ENCODE measurements at places on chromosomes 3 and 15.

DNA sequence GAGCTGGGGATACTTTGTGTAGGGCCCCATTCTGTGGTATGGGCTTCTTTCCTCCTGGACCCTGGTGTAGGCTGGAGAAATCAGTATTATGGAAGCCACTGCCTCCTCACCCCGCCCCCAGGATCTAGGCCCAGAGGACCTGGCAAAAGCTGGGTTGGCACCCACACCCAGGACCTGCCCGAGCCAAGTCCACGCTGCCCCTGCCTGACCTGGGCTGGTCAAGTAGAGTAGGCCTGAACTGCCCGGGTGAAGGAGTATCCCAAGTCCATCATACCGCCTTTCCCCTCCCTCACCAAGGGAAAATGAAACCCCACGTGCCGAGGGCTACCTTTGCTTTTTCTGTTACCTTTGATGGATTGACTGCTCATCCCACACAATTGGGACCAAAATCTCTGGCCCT, 37.7 kb upstream of the TRAK1 start:
- 0 out of 2 replicates have a peak, but pooled peaks cover 5% of the 10 kb centered on the region for H3K4me1 ChIP-seq
- H3K36me3 ChIP-seq, result no peaks in the 10 kb centered on the region
- no peak for DNase-seq
- H3K27ac ChIP-seq, result no peak overlapping the region
- H3K27me3 ChIP-seq, result no peaks in the 10 kb centered on the region

DNA sequence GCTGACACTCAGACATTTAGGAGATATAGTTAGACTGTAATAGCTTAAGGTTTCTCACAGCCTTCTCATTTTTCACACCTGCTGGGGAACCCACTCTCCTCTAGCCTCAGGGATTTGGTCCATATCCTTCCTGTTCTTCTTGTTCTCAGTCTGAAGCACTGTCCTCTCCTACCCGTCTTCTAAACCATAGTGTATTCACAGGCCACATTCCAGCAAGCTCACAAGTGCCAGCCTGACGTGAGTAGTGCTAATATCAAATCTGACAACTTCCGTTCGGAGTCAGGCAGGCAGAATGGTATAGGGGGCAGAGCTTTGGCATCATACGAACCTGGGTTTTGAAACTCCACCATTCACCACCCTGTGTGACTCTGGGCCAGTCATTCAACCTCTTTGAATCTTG, 6.9 kb upstream of the CA12 start:
- no peak overlapping the region for H3K4me3 ChIP-seq
- no peaks in the 10 kb centered on the region for H3K4me1 ChIP-seq
- no peaks in the 10 kb centered on the region for H3K27me3 ChIP-seq
- DNase-seq, result no peak
- H3K27ac ChIP-seq, result no peak overlapping the region
- no peaks in the 10 kb centered on the region for H3K36me3 ChIP-seq

DNA sequence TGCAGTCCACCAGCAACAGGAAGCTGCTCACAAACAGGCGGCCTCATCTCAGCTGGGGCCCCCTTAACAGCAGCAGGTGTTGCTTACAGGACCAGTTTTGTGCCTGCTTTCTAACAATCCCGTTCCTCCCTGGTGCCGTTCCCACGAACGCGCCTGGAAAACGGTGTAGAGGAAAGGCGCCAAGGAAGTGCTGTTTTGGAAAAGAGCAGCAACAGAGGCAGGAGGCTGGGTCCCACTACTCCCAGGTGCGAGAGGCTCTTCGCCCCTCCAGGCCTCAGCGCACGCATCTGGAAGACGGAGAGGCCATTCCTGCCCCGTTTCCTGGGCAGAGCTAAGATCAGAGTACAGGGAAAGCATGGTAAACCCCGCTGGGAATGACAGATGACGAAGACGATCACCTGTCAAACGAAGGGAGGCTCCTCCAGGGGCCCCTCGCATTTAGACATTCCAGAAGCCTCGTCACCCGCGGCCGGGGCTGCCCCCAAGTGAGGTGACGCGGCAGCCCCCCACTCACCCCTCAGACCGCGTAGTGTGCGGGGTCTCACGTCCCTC, 603 bp downstream of the SCAPER start:
- no peaks in the 10 kb centered on the region for H3K27me3 ChIP-seq
- H3K27ac ChIP-seq, result peak overlapping the region; percentile 7
- no peaks in the 10 kb centered on the region for H3K36me3 ChIP-seq
- H3K4me1 ChIP-seq, result peaks cover 21% of the 10 kb centered on the region
- peak overlapping the region; percentile 96 for H3K4me3 ChIP-seq

DNA sequence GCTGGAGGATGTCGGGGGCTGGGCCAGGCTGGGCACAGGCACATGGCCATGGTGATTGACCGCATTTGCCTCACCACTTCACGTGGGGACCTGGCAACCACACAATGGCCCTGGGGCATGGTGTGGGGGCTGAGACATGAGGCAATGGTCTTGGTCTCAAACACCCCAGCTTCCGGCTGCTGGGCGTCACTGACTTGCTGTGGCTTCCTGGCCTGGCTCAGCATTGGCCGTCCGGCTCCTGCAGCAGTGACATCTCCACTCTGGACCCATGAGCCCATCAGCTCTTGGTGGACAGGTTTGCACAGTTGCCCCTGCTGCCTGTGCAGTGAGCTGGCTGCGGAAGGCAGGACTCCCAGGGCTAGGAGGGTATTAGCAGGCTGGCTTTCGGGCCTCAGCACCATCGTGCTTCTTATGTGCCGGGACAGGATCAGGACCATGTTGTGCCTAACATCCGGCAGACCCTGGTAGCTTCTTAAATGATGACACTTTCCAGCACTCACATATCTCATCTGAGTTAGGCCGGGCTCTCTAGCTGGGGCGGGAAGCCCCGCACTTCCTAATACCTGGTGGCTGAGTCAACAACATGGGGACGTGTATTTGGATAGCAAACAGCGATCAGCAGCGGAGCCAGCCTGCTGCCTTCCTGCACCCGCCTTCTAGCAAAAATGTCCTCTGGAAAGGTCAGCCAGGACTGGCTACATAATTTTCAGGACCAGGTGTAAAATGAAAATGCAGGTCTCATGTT, 34.1 kb downstream of the ZNF710 start:
- peaks cover 53% of the 10 kb centered on the region for H3K4me1 ChIP-seq
- no peak overlapping the region for H3K4me3 ChIP-seq
- peak overlapping the region; percentile 90 for H3K27ac ChIP-seq
- H3K36me3 ChIP-seq, result no peaks in the 10 kb centered on the region

GRCh38 chr3:134559591-134559990, 73.7 kb downstream of the CEP63 start:
- H3K27me3 ChIP-seq, result no peaks in the 10 kb centered on the region
- H3K4me3 ChIP-seq, result no peak overlapping the region
- no peaks in the 10 kb centered on the region for H3K4me1 ChIP-seq
- DNase-seq, result no peak
- no peak overlapping the region for H3K27ac ChIP-seq

- no peak for DNase-seq
- no peak overlapping the region for H3K27ac ChIP-seq
- no peaks in the 10 kb centered on the region for H3K36me3 ChIP-seq
Observed at GRCh38 chr3:5162102-5162501, 25.4 kb upstream of the EDEM1 start.

DNA sequence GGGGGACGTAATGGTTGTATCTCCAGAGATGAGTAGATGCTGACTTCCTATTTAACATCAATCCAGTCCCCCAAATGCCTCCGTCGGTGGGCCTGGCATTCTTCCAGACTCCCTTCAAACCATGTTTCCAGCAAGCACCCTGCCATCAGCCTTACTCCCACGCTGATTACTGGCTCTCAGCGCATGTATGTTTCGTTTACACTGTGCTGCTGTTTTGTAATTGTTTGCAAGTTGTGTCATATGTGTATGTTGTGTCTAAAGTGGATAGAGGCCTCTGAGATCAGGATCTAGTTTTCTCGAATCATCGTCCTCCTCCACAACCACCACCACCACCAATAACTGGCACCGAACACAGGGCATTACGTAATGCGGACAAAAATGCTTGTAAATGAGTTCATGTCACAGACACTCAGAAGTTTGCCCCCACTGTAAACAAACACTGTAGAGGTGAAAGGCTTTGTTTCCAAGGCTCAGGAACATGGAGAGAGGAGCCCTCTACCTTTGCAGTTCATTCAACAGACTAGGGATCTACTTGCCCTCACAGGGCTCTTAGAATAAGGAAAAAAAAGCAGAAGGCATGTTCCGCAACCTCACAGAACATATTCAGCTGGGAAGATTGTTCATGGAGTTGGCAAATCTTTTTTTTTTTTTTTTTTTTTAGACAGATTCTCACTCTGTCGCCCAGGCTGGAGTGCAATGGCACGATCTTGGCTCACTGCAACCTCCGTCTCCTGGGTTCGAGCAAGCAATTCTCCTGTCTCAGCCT, 46.1 kb upstream of the SEMA4B start:
- H3K4me1 ChIP-seq, result peaks cover 6% of the 10 kb centered on the region
- no peak overlapping the region for H3K4me3 ChIP-seq
- no peak overlapping the region for H3K27ac ChIP-seq
- no peaks in the 10 kb centered on the region for H3K36me3 ChIP-seq
- no peaks in the 10 kb centered on the region for H3K27me3 ChIP-seq
- DNase-seq, result no peak

- H3K27ac ChIP-seq, result no peak overlapping the region
- no peaks in the 10 kb centered on the region for H3K4me1 ChIP-seq
- no peak overlapping the region for H3K4me3 ChIP-seq
- H3K36me3 ChIP-seq, result no peaks in the 10 kb centered on the region
Observed at GRCh38 chr3:39158148-39158715, 4.8 kb upstream of the CSRNP1 start.

GRCh38 chr3:8574670-8575322, 69.8 kb downstream of the SSUH2 start:
- H3K36me3 ChIP-seq, result no peaks in the 10 kb centered on the region
- DNase-seq, result no peak
- H3K27ac ChIP-seq, result no peak overlapping the region
- H3K27me3 ChIP-seq, result no peaks in the 10 kb centered on the region
- no peak overlapping the region for H3K4me3 ChIP-seq

GRCh38 chr15:75801859-75802593, 41.2 kb upstream of the UBE2Q2 start:
- peaks cover 10% of the 10 kb centered on the region for H3K27me3 ChIP-seq
- DNase-seq, result peak; percentile 75
- peak overlapping the region; percentile 54 for H3K4me3 ChIP-seq

GRCh38 chr15:74960286-74960685, 3.7 kb upstream of the RPP25 start:
- no peak overlapping the region for H3K4me3 ChIP-seq
- H3K36me3 ChIP-seq, result no peaks in the 10 kb centered on the region
- DNase-seq, result no peak
- no peak overlapping the region for H3K27ac ChIP-seq

DNA sequence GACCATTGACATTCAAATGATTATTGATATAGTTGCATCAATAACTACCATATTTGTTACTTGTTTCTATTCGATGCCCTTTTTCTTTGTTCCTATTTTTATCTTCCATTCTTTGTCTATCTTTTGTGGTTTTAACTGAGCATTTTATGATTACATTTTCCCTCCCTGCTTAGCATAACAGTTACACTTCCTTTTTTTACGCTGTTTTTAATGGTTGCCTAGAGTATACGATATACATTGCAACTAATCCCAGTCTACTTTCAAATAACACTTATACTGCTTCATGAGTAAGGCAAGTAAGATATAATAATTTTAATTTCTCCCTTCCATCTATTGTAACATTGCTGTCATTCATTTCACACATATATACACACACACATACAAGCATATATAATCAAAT, 26.3 kb downstream of the COL6A6 start:
- H3K27ac ChIP-seq, result no peak overlapping the region
- no peaks in the 10 kb centered on the region for H3K27me3 ChIP-seq
- no peak for DNase-seq
- no peaks in the 10 kb centered on the region for H3K36me3 ChIP-seq
- no peaks in the 10 kb centered on the region for H3K4me1 ChIP-seq

DNA sequence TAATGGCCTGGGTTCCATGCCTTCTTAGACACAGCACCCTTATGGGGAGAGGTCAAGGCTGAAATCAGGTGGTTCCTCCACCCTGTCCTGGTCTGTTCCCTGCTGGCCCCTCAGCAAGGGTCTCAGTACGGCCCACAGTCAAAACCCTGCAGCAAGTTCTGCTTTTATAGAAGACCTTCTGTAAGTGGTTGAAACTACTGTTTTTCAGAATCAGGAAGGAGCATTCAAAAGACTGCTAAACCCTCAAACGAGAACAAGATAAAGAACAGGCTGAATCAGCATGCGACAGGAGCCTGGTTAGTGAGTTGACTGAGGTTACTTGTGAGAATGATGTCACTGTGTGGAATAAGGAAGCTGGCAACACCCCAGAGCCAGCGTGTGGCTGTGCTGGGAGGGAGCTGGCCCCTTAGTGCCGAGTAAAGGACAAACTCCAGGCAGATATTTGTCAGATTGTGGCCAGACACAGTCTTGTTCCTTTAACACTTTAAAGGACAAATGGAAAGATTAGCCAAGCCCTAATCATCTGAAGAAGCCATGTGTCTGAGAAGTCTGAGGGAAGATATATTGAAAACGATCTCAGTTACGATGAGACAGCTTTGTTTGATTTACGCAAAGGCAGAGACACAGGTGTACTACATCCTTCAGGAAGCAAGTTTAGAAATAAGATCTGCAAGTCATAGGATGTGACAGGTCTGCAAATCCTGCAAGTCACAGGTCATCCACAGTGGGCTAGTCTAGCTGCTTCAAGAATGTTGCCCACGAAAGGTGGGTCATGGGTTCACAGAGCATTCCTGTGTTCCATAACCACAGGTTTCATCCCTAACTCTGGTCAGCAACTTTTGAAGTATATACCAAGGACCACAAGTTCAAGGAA, 54.0 kb downstream of the B3GNT5 start:
- H3K36me3 ChIP-seq, result no peaks in the 10 kb centered on the region
- peak overlapping the region; percentile 73 for H3K27ac ChIP-seq

GRCh38 chr3:190644035-190644434, 130.2 kb downstream of the IL1RAP start:
- no peaks in the 10 kb centered on the region for H3K4me1 ChIP-seq
- no peaks in the 10 kb centered on the region for H3K27me3 ChIP-seq
- no peak overlapping the region for H3K4me3 ChIP-seq
- no peak for DNase-seq

- DNase-seq, result no peak
- H3K36me3 ChIP-seq, result no peaks in the 10 kb centered on the region
- H3K27me3 ChIP-seq, result no peaks in the 10 kb centered on the region
- no peaks in the 10 kb centered on the region for H3K4me1 ChIP-seq
- no peak overlapping the region for H3K27ac ChIP-seq
- H3K4me3 ChIP-seq, result no peak overlapping the region
Observed at GRCh38 chr3:75188962-75189361, 475.2 kb upstream of the FRG2C start.

- no peak overlapping the region for H3K4me3 ChIP-seq
- H3K27me3 ChIP-seq, result no peaks in the 10 kb centered on the region
- H3K36me3 ChIP-seq, result no peaks in the 10 kb centered on the region
Observed at GRCh38 chr3:67854663-67855062, 200.3 kb upstream of the SUCLG2 start.

- no peak for DNase-seq
- H3K4me1 ChIP-seq, result 0 out of 2 replicates have a peak, but pooled peaks cover 5% of the 10 kb centered on the region
- no peak overlapping the region for H3K4me3 ChIP-seq
Observed at GRCh38 chr3:134239538-134239937, 11.1 kb downstream of the RYK start.

- DNase-seq, result no peak
- no peaks in the 10 kb centered on the region for H3K36me3 ChIP-seq
- H3K4me1 ChIP-seq, result no peaks in the 10 kb centered on the region
- no peaks in the 10 kb centered on the region for H3K27me3 ChIP-seq
Observed at GRCh38 chr15:84970843-84971242, 10.8 kb upstream of the PDE8A start.

- no peaks in the 10 kb centered on the region for H3K36me3 ChIP-seq
- no peak overlapping the region for H3K4me3 ChIP-seq
- H3K27ac ChIP-seq, result no peak overlapping the region
- H3K4me1 ChIP-seq, result no peaks in the 10 kb centered on the region
- no peak for DNase-seq
Observed at GRCh38 chr3:119333773-119334509, 39.8 kb downstream of the ARHGAP31 start.

- no peaks in the 10 kb centered on the region for H3K36me3 ChIP-seq
- DNase-seq, result peak; percentile 47
- H3K4me1 ChIP-seq, result no peaks in the 10 kb centered on the region
- no peak overlapping the region for H3K4me3 ChIP-seq
Observed at GRCh38 chr3:39937874-39938273, 128.5 kb downstream of the MYRIP start.
